Progenitor cell of endocrine pancreas (in vitro differentiated cells): ENCODE measurements at places on chromosomes 7 and 10. TPM values are rescaled to one million over a fixed set of nuclear protein-coding genes. Genes with fewer than 3 reads are reported as not detected.

GRCh38 chr7:21077602-21078001 lies 290.9 kb upstream of the SP8 start:
- no peak for DNase-seq

DNA sequence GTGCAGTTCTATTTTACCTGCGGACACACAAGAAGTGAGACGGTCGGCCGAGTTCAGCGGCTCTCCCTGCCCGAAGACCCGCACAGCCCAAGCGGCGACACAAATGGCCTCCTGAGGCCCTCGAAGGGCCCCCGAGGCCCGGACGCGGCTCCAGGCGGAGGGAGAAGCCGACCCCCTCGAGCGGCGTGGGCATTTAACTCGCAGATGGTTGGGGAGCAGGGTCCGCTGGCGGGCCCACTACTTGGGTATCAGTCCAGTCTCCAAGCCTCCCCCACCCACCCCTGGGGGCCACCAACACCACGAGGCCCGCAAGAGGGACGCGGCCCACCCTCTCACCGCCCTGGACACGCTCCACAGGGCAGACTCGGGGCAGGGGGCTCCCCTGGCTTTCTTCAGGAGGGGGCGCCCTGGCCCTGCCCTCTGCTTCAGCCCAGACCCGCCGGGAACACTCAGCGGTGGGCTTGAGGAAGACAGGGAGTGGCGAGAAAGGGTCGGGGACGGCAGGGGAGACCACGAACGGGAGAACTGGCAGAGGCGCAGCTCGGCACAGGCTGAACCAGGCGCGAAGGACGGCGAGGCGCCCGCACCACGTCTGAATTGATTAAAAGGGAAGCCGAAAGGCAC lies 1.7 kb downstream of the IGF2BP3 start:
- DNase-seq, result no peak

DNA sequence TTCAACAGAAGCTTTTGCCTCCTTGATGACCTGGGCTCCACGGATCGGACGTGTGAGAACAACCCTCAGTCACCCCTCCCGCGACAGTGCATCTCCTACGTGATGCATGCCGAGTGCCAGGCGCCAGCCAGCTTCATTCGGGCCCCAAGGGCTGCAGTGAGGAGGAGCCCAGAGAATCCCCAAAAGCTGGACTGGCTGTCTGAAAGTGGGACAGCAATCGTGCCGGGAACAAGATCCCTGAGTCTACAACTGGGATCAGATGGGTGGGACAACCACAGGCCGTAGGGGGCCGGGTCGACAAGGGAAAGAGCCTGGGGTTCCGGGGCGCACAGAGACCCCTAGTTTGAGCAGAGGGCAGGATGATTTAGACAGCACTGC lies 27.2 kb downstream of the EBF3 start:
- DNase-seq, result no peak

DNA sequence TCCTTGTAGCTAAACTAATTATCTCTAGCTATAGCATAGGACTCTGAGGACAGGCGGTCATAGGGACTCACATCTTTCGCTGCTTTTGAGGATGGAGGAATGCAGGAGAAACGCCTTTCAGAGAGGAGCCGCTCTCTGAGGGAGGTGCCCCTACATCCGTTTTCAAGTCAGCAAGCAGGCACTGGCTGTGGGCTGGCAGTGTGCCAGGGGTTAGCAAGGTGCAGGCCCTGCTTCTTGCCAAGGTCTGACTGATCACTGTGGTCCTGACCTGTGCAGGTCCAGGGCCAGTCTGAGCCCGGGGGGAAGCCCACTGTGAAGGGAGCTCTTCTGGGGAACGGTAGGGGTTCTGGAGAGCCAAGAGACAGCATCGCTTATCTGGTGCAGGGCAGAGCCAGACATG lies 89.4 kb downstream of the SH3PXD2A start:
- DNase-seq, result no peak

ZNF804B gene
- not detected in 2 replicates for total RNA-seq
